ENCODE measurements at places on chromosomes 6 and 20.
A peak's percentile ranks its signal among the peaks of the same experiment; 100 is the strongest.

GRCh38 chr6:41741625-41742490 lies 5.3 kb downstream of the PGC start:
- DNase-seq: no peak

GRCh38 chr20:49928411-49929141 lies 7.6 kb upstream of the RNF114 start:
- peak; percentile 77 for DNase-seq

GRCh38 chr6:21608601-21609000 lies 15.1 kb downstream of the SOX4 start:
- no peak for DNase-seq

DNA sequence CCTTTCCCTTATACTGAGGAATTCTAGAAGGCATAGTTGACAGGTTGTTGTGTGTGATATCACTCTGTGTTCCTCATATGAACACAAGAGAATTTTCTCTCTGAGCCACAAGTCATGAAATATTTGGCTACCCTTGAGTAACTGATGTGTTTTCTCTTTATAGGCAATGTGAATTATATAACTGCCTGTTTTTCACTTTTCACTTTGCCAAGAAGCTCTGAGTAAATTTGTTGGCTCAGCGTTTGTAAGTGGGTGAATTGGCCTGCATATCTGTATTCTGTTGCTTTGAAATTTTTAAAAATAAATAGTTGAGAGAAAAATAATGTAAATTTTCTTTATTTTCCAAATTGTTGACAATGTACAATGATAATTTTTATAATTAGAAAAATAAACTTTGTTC lies 5.2 kb upstream of the BTBD9 start:
- no peak for DNase-seq

GRCh38 chr6:161676586-161676985 lies 402.7 kb upstream of the AGPAT4 start:
- DNase-seq: no peak

GRCh38 chr20:13685623-13686022 lies 46.9 kb upstream of the TASP1 start:
- DNase-seq: no peak

- DNase-seq: no peak
Measured at GRCh38 chr6:38079107-38079506, 259.6 kb downstream of the ZFAND3 start.

GRCh38 chr6:11223286-11223864 lies 9.1 kb downstream of the NEDD9 start:
- DNase-seq: no peak

DNA sequence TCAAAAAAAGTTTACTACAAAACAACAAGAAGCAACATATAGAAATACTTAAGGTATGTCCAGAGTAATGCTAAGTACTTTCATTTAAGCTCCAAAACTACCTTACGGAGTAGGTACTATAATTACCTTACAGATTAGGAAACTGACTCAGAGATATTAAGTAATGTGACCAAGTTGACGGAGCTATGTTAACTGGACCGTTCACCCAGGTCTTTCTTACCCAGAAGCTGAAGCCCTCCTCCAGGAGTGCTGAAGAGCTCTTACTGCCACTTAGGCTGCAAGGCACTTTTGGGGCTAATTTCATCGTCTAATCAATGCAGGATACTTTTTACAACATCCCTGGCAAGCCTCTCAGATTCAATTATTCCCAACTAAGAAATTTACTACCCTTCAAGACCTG lies 123.7 kb downstream of the CHD6 start:
- no peak for DNase-seq

DNA sequence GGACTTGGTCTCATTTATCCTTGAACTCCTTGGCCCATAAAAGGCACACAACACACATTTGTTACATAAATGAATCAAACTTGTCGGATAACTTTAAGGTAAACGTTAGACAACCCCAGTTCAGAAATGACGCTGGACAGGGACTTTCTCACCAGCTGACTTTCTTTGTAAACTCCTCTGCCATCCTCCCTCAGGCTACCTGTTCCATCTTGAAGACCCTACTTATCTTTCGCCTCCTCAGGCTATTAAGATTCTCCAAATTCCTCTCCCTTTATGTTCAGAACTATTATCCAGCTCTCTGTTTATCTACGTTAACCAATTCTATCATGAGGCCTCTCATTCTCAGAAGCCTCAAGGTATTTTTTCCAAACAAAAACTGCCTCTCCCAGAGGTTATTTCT lies 47.7 kb upstream of the KIF16B start:
- DNase-seq: no peak

GRCh38 chr6:2951728-2952127 lies 19.6 kb downstream of the SERPINB6 start:
- peak; percentile 46 for DNase-seq
